Peyer's patch (tissue), 4 donors: ENCODE measurements at places on chromosomes 3 and 15. TPM values are rescaled to one million over a fixed set of nuclear protein-coding genes. Genes with fewer than 3 reads are reported as not detected.

Gene LEKR1
- total RNA-seq, result 0.85 TPM

Gene ZBED2
- total RNA-seq, result not detected

Gene PPM1M
- total RNA-seq, result 5.5 TPM

DNA sequence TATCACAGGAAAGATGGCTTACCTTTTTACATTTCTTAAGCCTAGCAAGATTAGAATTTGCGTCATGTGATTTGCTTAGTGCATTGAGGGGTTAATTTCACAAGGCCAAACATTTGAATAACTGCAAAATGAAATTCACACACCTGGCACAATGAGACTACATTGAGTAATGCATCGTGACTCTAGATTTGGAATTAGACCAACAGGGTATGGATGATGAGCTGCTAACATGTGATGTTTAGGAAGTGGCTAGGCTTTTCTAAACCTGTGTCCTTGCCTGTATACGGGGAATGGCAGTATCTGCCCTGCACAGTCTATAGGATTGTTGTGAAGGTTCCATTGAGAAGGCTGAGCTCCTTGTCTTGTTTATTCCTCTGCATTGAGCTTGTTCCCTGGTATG lies 160.1 kb downstream of the MFSD1 start:
- no peak for DNase-seq

Gene HIGD2B
- total RNA-seq, result not detected

Gene TIGIT
- total RNA-seq, result 2.5 TPM

- no peak for DNase-seq
Observed at GRCh38 chr3:16300307-16300706, 35.3 kb downstream of the OXNAD1 start.

Gene DNASE1L3
- 2.5 TPM for total RNA-seq

DNA sequence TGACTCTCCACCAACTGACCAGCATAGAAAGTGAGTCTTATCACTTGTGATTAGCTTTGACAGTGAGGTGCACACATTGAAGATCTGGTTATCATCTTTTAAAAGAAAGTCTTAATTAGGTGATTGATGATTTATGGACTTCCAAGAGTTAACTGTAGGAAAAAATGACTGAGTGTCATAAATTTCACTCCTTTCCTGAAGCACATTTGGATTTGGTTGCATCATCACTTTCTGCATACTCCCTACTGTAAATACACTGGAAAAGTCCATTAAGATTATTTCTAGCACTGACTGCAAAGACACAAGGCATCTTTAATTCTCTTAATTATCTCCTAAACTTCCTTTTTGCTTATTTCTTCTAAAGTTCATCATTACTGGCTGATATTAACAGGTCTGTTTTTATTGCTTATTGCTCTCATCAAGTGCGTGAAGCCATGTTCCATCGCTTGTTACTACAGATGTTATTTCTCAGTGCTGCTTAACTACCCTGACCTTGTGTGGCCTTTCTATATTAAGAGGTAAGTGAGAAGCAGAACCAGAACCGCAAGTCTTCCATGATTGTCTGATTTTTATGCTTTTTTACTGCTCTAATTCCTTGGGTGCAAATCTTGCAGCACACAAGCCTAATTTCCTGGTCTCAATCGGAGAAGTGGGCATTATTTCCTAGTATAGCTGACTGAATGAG lies 153.2 kb downstream of the MEIS2 start:
- DNase-seq, result no peak

Gene GOLGA8O
- not detected for total RNA-seq

- DNase-seq, result no peak
Observed at GRCh38 chr3:100171211-100171914, 57.1 kb upstream of the FILIP1L start.

DNA sequence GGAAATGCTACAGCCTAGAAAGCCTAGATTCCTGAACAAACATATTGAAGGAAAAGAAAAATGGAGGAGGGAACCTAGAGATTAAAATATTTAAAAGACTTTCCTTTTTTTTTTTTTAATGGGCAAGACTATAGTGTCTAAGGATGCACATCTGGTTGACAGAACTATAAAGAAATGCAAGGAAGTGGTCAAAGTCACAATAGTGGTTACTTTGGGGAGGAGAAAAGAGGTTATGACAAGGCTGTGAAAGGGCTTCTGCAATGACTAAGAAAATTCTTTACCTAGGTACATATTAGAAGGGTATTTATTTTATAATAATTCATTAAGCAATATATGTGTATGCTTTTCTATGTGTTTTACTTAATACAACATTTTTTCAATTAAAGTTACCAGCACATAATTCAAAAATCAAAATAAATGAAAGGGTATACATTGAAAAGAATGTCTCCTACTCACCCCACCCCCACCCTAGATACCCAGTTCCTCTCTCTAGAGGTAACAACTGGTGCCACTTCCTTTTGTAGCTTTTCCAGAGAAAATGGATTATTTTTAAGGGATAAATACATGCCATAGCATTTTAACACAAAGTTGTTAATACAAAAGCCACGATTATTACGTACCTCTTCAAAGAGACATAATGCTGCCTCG lies 70.1 kb downstream of the HERC1 start:
- no peak for DNase-seq

DNA sequence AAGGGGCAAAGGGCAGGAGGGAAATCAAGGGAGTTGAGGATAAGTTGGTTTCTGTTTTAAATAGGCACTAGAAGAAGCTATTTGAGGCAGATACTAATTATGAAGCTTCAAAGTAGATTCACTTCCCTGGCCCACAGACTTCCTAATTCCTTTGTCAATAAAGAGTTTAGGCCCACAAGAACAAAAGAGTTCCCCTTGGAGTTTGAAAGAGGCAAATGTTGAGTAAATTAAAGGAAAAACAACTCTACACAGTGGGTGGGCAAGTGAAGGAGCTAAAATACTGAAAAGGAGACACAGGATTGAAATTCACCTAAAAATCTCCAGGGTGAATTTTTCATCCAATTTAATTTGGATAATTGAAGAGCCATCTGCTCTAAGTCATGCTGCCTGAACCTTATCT lies 411.7 kb upstream of the RORA start:
- DNase-seq, result no peak

GRCh38 chr3:51955893-51956770 lies 951 bp downstream of the GPR62 start:
- DNase-seq, result no peak

DNA sequence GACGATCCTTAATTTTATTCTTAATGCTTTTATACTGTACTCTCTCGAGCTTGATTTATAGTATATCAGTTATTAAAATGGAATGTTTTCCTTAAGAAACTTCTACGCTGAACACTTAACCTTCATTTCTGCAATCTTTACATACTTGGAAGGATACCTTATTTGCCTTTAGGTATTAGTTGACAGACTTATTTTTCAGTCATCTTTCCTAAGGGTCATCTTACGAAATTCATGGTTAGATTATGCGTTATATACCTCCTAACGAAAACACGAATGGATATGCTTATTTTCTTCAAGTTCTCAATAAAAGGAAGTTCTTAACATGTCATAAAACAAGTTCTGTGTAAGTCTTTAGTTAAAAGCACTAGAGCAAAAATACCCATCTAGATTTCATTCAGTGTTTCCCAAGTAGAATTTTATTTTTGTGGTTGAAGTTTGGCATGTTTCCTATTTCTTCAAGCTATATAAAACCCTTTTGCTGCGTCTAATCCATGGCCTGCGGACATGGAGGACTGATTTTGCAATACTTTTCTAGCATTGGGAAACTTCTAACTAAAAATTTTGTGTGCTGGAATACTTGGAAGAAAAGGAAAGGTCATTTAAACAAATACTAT lies 231.3 kb downstream of the TP63 start:
- DNase-seq, result no peak

DNA sequence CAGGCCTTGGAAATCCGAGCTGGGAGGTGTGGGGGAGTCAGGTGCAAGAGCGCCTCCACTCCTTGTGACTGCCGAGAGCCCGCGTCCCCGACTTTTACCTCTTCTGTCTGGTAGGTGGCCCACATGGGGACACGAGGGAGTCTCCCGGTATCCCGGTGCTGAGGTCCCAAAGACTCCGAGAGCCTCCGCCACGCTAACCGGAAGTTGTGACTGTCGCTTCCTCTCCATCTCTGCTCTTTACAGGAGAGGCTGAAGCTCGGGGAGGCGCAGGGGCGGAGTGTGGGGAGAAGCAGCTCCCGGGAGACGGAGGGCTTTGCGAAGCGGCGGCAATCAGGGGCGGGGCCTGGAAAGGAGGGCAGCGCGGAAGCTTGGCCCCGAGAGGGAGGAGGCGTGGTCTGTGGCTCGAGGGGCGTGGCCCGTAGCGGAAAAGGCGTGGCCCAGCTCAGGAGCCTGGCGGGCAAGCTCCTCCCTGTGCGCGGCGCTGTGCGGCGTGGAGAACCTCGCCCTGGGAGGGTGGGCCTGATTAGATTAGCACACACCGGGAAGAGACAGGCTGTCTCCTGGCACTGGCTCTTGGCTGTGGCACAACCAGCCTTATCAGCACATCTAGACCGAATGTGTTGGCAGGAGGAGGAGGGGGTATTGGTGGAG lies 143.9 kb downstream of the GABRB3 start:
- DNase-seq, result peak; percentile 62

DNA sequence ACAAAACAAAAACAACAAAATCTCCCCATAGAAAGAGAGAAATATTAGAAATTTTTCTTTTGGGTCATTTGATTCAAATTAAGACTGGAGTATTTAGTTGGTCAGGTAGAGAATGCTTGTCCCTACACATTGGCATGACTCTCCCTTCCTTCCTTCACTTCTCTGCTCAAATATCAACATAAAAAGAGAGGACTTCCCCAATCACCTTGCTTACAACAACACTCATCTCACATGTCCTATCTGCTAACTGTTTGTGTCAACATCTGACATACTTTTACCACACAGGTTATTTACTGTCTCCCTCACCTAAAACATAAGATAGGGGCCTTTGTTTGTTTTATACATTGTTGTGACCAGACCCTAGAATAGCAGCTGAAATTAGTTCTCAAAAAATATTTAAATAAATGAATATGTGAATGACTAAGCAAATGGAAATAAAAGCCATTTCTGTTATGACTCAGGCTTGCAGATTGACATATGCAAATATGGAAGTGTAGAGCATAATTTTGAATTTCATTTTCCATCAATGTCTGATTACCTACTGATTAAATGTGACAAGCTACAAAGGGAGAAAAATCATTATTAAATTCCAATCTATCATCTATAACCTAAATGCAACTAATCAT lies 304.8 kb downstream of the CTNNB1 start:
- DNase-seq, result no peak

Gene GOLGA6L1
- not detected for total RNA-seq

GRCh38 chr15:82972990-82973389 lies 13.0 kb upstream of the RAMAC start:
- no peak for DNase-seq

DNA sequence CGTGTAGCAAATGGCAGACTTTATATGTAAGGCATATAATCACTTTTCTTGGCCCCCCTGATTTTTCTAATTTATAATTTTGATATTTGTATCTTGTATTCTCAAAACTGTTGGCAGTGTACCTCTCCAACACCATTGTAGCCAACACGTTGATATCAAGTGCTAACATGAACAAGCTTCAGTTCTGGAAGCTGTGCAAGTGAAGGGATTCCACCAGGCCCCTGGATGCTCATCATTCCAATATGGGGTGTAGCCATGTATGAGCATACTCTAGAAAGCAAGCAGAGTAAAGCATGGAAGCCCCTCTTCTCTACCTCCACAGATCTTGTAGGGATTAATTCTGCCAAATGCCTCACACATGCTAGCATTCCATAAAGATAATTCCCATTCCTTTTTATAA lies 211.3 kb downstream of the MYRIP start:
- DNase-seq, result no peak

- DNase-seq, result no peak
Observed at GRCh38 chr3:81041331-81041730, 720.1 kb downstream of the GBE1 start.

Gene ADAMTS17
- 9.6 TPM for total RNA-seq

- DNase-seq, result no peak
Observed at GRCh38 chr3:25423780-25424588, 4.1 kb upstream of the RARB start.

Gene SERPINI2
- 2.8 TPM for total RNA-seq

DNA sequence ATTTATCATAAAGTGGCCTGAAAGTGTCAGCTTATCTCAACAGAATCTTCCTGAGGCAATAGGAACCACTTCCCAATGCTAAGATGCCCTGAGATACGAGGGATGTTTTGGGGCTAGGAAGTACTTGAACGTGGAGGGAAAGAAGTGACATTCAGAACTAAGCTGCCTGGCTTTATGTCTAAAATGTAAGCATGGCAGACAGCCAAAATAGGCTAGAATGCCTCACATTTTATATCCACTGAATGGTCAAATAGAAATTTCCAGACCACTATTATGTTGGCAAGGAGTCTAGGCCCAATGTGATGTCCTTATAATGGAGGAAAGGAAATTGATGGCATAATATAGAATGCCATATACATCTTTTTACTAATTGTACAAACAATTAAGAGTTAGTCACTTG lies 154.9 kb downstream of the PEX5L start:
- no peak for DNase-seq

- no peak for DNase-seq
Observed at GRCh38 chr3:134034005-134034785, 4.5 kb upstream of the SLCO2A1 start.

Gene GAP43
- 1.9 TPM for total RNA-seq

DNA sequence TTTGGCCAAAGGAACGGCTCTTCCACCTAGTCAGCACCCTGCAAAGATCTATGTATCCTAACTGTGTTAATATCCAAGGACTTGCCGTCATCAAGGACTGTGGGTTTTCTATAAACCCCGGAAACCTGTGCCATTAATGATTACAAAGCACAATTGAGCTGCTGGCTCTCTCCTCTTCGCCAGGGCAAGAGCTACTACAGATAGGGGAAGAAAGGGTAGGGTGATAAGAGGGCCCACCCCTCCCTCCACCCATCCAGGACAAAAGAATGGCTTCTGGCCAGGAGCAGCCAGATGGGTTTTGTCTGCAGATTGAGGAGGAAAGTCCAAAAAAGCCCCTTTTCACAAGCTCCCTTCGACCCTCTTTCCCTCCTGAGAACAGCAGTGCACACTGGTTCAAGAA lies 9.9 kb downstream of the RFT1 start:
- DNase-seq, result no peak

Gene SEMA5B
- 2.5 TPM for total RNA-seq

Gene STRIT1
- not detected for total RNA-seq

DNA sequence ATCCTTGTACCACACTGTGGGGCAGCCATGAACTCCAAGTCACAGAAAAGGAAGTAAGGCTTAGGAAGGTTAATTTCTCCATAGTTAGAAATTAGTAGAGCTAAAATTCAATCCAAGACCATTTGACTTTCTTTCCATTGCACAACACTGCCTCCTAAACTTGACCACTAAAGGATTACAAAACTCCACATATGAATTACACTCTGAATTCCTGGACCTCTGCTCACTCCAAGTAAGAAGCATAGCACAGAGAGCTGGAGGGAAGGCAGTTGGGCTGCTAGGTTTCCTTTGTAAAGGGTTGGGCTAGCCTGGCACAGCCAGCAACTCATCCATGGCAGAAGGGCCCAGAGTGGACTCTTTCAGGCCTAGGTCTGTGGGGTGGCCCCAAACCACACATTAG lies 134.4 kb downstream of the MYLK start:
- DNase-seq, result no peak

DNA sequence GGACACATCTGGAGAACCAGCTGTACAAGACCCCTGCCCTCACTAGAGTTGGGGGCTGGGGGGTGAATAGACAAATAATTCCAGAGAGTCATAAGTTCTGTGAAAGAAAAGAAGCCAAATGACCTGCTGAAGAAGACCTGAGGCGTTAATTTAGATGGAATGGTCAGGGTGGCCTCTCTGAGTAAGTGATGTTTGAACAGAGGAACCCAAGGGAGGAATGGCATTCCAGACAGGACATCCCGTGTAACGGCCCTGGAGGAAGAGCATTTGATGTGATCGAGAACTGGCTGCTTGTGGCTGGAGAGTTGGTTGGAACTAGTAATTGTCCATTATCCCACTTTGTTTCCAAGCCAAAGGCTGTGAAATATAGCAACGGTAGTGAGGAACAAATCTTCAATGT lies 1.7 kb downstream of the NR2C2 start:
- no peak for DNase-seq

Gene HES1
- 59.7 TPM for total RNA-seq
